ENCODE measurements at places on chromosomes 3 and 15.

DNA sequence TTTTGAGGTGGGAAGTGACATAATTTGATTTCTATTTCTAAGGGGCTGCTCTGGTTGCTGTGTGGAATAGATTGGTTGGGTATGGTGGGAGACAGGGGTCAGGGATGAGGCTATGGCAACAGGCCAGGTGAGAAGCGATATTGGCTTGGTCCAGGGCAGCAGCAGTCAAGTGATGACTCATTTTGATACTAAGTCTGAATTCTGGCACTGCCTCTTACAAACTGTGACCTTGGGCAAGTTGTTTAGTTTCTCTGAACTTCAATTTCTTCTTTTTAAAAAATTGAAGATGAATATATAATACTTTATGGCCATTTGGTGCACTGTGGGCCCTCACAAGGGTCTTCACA, 40.4 kb upstream of the CLSTN2 start:
- DNase-seq, result no peak

- no peak for DNase-seq
These were observed 108.6 kb upstream of the LRRFIP2 start for GRCh38 chr3:37283011-37283410.

GRCh38 chr3:152255290-152255689, 13.4 kb upstream of the MBNL1 start:
- DNase-seq, result no peak

- DNase-seq, result no peak
These were observed 50.5 kb downstream of the WNT5A start for GRCh38 chr3:55436644-55437043.

DNA sequence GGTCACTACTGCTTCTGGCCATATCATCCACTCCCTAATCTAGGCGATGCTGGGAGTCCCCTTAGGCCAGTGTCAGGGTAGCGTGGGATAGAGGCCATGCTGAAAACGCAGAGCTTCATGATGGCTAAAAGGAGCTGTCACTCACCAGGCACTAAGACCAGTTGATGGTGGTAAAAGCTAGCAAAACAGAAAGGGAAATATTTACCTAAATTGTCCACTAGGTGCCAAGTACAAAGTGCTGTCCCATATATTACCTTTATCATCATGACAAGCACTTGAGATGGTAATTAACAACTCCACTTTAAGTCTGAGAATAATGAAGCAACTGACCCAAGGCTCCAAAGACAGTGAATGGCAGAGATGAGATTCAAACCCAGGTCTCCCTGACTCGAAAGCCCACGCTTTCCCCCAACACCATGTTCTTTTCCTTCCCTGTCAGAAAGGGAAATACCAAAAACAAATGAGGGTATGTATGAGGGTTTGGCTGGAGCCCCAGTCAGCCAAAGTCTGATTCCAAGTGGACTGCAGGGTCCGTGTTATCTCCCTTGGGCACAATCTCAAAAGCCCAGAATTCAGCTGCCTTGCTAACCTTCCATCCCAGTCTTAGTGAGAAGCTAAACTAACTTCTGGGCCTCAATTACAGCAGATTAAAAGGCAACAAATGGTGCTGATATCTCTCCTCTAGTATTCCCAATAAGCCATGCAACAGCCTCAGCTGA, 84.7 kb downstream of the RBPMS2 start:
- no peak for DNase-seq

GRCh38 chr15:29107291-29107890, 162.2 kb downstream of the NSMCE3 start:
- DNase-seq, result no peak

DNA sequence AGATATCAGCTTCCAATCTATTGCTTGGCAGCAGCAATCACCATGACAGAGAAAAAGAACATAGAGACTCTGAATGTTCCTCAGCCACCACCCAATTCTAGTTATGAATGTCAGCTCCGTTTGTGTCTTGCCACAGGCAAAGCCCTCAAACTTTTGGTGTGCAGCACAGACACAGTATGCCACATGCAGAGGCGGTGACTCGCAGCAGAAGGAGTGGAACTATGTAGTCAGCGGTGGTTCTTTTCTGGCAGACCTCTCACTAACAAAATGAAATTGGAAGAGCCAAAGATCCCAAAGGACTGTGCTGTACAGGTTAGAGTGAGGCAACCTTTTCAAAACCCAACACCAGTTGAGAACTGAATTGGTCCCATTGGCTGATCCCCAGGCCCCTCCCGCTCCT, 220.9 kb downstream of the SLC9A9 start:
- DNase-seq, result peak; percentile 9

DNA sequence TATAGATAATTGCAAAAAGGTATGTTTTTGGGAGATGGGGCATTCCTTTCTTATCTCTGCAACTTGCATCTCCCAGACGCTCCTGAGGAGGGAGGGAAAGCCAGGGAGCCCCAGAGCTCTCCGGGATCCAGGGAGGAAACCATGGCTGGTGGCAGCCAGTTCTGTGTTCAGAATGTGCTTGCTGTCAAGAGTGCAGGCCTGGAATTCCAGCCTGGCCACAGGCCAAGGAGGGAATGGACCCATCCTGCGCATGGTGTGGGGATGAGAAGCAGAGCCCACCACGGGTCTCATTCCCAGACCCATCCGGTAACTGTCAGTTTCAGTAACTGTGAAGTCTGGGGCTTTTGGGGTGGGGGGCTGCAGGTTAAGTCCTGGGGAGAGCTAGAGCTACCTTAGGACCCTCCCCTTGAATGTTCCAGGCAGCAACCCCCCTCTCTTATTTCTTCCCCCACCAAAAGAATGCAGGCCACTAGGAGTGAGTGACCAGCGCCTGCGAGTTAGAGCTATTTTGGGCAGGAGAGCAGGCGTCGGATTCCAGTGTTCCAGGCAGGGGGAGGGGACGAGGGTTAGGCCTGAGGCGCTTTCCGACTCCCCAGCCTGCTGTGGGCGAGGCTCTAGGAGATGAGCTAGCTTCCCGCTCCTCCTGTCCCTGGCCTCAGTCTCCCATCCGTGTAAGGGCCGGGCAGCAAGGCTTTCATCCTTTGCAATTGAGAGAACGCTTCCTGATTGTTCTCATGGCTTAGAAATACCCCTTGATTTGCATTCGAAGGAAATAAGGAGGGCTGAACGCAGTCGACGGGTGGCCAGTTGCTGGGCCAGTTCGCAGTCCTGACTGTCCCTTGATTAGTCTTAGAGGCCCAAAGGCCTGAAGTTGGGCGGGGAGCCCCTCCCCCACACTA, 781 bp upstream of the DAG1 start:
- DNase-seq, result peak; percentile 75

DNA sequence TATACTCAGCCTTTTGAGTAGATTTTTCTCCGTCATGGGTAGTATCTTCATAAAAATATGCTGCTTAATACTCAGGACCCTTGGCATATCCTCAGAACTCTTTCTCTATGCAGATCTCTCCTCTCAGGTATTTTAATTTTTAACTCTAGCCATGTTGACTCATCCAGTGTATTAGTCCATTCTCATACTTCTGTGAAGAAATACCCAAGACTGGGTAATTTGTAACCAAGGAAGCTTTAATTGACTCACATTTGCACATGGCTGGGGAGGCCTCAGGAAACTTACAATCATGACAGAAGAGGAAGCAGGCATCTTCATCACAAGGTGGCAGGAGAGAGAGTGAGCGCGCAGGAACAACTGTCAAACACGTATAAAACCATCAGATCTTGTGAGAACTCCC, 129.3 kb upstream of the CD96 start:
- no peak for DNase-seq

- no peak for DNase-seq
These were observed at the start of gene CDCP1 for GRCh38 chr3:45145681-45146614. Gene CDCP1, minus strand, starts transcription at chr3:45146378. Its CDS starts 91 bp downstream, at chr3:45146287.

GRCh38 chr3:3109407-3110298, 521 bp downstream of the IL5RA start:
- no peak for DNase-seq

Measured in T1000 (cell line).